ENCODE measurements at places on chromosomes 12 and 14.

- DNase-seq, result no peak
Measured at GRCh38 chr12:56994231-56994746, 12.1 kb downstream of the ZBTB39 start.

DNA sequence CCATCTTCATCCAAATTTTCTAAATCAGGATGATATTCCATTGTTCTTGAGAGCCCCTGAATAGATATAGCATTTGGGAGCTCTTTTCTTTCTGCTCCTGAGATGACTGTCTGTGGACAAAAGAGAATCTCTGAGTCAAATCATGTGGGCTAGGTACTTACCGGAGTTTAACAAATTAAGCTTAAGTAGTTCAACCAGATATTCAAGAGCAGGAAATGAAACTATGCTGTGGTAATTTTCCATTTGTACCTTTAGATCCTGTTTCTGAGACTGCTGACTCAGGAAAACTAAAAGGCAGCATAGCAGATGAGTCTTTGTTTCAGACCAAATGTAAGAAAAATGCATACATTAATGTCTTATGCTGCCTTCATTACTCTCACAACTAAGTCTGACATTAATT lies at the start of gene CLEC7A:
Gene CLEC7A, minus strand, starts transcription at position 158 of the 400 bp plus-strand sequence. Its CDS starts 117 bp downstream, at position 41.
- DNase-seq, result no peak

- peak; percentile 31 for DNase-seq
Measured at GRCh38 chr12:114747012-114747858, 63.3 kb upstream of the TBX3 start.

DNA sequence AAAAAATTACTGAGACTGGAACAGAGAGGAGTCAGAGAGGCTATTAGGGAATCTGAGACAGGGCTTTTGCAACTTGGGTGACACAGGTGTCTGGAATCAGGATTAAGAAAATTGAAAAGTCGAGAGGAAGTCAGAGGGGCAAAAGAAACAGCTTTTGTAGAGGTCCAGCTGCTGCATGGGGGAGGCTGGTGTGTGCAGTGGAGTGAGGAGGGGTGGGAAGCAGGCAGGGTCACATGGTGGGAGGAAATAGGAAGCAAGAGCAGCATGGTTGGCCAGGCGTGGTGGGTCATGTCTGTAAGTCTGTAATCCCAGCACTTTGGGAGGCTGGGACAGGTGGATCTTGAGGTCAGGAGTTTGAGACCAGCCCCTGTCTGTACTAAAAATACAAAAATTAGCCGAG lies 69.7 kb upstream of the VRK1 start:
- DNase-seq, result no peak
